ENCODE measurements at places on chromosomes 7 and 10.

GRCh38 chr7:18780266-18780665, 284.7 kb downstream of the HDAC9 start:
- no peak for ATAC-seq

DNA sequence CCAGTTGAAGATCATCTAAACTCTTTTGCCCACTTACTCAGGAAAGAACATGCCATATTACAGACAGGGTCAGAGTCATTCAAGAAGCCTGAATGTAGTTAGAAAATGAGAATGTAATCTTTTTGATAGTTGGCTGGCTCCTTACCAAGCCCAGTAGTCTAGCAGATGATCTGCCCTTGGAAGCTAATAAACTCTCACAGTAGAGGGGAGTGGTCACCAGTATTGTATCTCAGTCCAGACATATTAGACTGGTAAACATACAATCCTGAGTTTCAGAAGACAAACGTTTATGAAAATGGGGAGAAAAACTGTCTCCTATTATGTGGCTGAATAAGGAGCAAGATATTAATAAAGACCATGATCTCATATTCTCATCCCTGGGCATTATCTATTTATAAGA, 65.3 kb downstream of the SEPTIN7 start:
- no peak for ATAC-seq

GRCh38 chr7:92824901-92825480, 11.4 kb downstream of the CDK6 start:
- ATAC-seq = no peak

DNA sequence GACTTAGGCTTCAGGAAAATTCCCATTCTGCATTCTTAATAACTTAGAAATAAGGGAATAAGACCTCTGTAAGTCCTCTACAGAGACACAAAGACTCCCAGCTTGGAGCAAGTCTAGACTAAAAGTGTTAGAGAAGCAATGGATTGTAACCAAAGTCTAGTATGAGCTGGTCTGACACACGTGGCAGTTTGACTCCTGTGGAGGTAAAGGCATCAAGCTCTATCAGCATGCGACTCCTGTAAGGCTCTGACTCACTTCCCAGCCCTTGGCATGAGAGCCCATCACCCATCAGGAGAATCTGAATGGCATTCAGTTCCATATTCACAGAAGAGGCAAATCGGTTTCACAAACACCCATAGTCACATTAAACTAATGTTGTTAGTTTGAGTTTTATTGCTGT, 4.4 kb upstream of the VSTM4 start:
- ATAC-seq = no peak

- no peak for ATAC-seq
Measured at GRCh38 chr10:125692601-125693523, 9.9 kb upstream of the TEX36 start.

GRCh38 chr7:8214244-8214824, 47.6 kb downstream of the ICA1 start:
- ATAC-seq = peak; percentile 30

DNA sequence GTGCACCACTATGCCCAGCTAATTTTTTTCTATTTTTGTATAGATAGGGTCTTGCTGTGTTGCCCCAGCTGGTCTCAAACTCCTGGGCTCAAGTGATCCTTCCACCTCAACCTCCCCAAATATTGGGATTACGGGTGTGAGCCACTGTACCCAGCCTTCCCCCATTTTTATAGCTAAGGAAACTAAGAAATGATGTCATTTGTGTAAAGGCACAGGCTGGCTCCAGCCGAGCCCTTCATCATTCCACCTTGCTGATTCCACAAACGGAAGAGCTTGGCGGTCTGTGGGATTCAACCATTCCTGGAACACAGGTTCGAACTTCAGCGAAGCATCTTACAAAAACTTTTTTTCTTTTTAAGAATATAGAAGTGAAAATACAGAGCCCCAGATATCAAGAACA, 14.4 kb downstream of the SMURF1 start:
- ATAC-seq = no peak

DNA sequence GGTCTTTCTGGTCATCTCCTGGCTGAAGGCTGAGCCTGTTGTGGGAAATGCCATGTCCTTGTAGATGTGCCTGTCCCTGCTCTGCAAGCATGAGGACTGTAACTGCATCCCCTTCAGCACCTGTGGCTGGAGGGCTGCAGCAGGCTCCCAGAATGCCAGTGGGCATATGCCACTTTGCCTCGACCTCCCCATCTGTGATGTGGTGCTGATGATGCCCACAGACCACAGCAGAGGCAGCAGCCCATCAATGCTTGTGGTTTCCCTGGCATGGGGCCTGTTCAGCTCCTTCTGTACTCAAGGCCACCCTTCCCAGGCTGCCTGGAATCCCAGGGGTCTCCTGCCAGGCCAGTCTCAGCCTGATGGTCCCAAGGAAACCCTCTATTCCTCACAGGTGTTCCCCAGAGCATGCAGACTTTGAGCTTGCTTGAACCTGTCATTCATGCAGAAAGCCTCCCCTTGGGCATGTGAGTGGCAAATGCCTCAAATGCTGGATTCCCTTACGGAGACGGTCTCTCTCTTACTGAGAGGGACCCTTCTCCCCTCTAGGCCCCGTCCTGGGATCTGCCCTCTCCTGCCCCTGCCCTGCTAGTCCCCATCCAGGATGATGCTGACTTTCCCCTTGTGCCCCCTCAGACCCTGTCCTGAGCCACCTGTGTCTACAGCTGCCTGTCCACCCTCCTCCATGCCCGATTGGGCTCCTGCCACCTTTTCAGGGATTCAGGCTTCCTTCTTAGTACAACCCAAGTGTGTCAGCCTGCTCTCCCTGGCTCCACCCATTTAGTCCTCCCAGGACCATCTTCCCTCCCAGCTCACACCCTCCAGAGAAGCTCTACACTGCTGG, 50.9 kb upstream of the ANTXRL start:
- no peak for ATAC-seq

GRCh38 chr10:14502431-14502830, 171.7 kb upstream of the FRMD4A start:
- ATAC-seq = no peak

- ATAC-seq = no peak
Measured at GRCh38 chr10:49024484-49024883, 84.8 kb upstream of the LRRC18 start.

DNA sequence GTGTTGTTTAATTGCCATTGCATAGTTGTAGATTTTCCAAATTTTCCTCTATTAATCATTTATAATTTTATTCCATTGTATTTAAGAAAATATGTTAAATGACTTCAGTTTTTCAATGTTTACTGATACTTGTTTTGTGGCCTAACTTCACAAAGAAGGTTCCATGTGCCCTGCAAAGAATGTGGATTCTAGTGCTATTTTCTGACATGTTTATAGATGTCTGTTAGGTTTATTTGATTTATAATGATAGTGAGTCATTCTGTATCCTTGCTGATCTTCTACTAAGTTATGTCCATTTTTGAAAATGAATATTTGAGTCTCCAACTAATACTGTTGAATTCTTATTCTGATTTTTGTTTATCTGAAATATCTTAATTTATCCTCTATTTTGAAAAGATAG, 369.0 kb downstream of the MAGI2 start:
- ATAC-seq = no peak

GRCh38 chr7:7907306-7907705, 61.3 kb upstream of the GLCCI1 start:
- ATAC-seq = no peak

- no peak for ATAC-seq
Measured at GRCh38 chr10:79022565-79023230, 46.1 kb upstream of the ZMIZ1 start.

GRCh38 chr7:107742678-107743566, 1.0 kb upstream of the CBLL1 start:
- ATAC-seq = peak; percentile 34

DNA sequence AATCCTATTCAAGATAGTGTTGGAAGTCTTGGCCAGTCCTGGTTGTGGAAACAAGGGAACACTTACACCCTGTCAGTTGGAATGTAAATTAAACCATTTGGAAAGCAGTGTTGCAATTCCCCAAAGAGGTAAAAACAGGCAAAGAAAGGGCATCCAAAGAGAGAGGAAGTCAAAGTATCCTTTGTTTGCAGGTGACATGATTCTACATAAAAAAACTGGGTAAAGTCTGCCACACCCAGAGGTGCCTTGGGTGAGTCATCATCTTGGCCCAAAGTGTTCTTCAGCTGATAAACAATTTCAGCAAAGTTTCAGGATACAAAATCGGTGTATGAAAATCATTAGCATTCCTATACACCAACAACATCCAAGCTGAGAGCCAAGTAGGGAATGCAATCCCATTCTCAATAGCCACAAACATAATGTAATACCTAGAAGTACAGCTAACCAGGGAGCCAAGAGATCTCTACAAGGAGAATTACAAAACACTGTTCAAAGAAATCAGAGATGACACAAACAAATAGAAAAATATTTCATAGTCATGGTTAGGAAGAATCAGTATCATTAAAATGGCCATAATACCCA, 278.7 kb downstream of the SDK1 start:
- ATAC-seq = no peak

GRCh38 chr10:127871631-127872010, 21.1 kb downstream of the CLRN3 start:
- ATAC-seq = no peak

DNA sequence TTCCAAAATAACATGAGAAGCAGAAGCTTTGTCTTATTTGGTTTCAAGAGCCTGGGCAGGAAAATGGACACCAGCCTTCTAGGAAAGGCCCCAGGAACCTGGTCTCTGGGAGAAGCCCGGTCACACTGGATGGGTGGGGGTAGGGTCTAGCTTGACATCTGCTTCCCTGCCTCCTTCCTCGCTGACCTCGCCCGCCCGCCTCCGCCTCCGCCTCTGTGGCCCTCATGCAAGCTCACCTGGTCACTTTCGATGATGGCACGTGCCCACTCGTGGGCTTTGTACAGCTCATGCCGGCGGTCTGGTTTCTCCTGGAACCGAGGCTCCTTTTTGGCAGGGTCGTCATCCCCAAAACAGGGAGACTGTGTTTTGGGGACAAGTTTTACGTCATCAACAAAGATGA, 63.4 kb downstream of the SCRN1 start:
- ATAC-seq = no peak

- no peak for ATAC-seq
Measured at GRCh38 chr10:50423448-50423847, 172.1 kb upstream of the ASAH2 start.

- no peak for ATAC-seq
Measured at GRCh38 chr10:20746856-20747255, 150.3 kb downstream of the NEBL start.

DNA sequence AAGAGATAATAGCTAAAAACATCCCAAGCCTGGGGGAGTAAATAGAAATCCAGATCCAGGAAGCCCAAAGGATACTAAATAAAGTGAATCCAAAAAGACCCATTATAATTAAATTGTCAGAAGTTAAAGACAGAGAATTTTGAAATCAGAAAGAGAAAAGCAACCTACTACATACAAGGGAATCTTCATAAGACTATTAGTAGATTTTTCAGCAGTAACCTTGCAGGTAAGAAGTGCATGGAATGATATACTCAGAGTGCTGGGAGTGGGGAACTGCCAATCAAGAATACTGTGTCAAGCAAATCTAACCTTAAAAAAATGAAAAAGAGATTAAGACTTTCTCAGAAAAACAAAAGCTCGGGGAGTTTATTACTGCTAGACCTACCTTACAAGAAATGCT, 13.2 kb upstream of the GIMAP1 start:
- no peak for ATAC-seq

- ATAC-seq = no peak
Measured at GRCh38 chr10:49431426-49431825, 35.5 kb upstream of the DRGX start.

- ATAC-seq = peak; percentile 0
Measured at GRCh38 chr10:122373721-122374120, 787 bp upstream of the PLEKHA1 start.

GRCh38 chr10:44947371-44948152, 12.0 kb upstream of the RASSF4 start:
- ATAC-seq = no peak

GRCh38 chr7:92602352-92603088, 12.3 kb upstream of the FAM133B start:
- ATAC-seq = no peak

DNA sequence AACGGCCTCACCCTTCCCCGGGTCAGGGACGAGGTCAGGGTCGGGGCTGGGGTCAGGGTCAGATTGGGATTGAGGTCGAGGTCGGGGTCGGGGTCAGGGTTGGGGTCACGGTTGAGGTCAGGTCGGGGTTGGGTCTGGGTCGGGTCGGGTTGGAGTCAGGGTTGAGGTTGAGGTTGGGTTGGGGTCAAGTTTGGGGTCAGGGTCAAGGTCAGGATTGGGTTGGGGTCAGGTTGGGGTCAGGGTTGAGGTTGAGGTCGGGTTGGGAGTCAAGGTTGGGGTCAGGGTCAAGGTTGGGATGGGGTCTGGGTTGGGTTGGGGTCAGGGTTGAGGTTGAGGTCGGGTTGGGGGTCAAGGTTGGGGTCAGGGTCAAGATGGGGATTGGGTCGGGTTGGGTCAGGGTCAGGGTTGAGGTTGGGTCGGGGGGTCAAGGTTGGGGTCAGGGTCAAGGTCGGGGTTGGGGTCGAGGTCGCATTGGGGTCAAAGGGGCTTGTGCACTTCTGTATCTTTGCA, 131.4 kb downstream of the VIPR2 start:
- ATAC-seq = no peak

DNA sequence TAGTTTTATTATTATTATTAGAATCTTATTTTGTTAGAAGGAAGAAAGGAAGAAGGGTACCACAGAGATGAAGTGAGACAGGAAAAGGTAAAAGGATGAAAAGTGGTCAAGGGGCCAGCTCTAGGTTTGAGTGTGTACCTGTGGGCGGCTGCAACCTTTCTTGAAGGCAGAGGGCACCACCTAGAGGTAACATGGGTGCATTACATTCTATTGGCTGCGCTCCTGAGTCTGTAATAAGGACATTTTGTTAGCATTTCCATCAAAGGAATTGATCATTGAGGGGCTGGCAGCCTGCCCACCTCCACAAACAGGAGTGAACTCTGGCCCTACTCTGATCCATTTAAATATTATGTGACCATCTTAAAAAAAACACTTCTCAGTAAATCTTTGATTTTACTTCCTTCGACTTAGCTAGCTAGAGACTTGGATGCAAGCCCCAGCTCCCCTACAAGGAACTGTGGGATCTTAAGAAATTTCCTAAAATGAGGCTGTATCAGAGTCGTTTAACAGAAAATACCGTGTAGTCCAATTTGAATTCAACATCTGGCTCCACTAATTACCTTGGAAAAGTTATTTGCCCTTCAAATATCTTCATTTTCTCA, 610.4 kb downstream of the IPMK start:
- no peak for ATAC-seq

- no peak for ATAC-seq
Measured at GRCh38 chr7:29350351-29350750, 155.8 kb downstream of the CHN2 start.

GRCh38 chr7:126574276-126575250, 678.2 kb downstream of the GRM8 start:
- peak; percentile 42 for ATAC-seq

Measured in gastroesophageal sphincter (tissue), 4 donors.